ENCODE measurements at places on chromosomes 3 and 15.

DNA sequence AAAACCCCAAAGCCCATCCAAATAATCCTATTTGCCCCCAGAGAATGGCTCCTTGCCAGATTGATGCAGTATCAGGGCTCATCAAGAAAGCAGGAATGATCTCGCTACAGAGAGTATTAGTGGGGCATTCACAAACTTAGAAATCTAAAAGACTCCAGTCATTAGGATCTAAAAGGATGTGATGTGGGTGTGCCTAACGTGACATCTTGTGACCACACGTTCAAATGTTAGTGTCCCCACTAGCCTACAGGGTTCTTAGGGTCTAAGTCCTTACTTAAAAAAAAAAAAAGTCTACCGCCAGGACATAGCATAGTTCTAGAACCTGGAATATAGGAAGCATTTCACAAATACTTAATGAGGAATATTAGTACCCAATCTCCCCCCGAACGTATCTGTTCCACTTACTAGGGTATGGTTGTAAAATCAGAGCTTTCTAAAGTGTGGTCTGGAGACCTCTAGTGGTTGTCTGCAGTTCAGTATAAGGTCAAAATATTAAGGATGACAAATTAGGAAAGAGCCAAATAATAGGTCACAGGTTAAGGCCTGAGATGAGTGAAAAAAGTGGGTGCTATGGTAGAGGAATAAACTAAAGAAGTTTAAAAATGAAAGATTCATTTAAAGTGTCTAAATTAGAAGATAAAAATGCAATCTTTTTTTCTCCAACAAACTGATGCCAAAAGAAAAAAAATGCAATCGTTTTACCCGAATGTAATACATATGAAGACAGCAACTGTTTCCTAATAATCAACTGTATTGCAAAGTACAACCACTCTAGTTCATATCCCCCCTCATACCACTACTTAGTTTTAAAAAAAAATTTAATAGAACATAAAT is 4.2 kb upstream of the CHRM5 start:
- peak; percentile 56 for DNase-seq

DNA sequence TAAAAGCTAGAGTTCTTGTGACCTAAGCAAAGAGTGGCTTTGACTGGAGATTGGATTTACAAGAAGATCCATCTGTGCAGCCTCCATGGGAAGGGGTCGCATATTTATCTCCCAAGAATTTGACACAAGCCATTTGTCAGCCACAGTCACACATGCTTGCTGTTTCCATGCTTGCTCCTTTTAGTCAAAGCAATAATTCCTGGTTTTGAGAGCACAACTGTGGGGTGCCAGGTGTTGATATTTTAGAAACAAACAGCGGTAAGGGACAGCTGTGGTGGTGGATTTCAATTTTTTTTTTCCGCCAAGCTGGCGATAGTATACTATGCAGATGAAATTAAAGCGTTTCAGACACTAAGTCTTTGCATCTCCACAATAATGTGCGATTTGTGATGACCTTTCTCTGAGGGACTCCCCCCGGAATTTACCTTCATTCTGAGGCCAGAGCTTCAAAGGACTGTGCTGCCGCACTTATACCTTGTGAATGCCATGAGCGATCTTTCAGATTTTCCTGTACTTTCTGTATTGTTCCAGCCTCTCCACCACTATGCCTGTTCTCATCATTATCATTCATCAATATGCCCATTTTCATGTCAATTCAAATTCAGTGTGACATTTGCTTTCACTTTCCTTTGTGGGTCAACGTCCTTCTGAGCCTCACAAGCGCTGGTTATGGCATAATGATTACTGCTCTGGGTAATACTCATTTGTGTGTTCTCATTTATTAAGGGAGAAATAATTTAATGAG is 108.2 kb upstream of the KBTBD8 start:
- no peak for DNase-seq

- DNase-seq = no peak
Observed at GRCh38 chr3:13161771-13162535, 88.7 kb upstream of the IQSEC1 start.

- DNase-seq = peak; percentile 72
Observed at GRCh38 chr3:16072420-16073110, 101.9 kb upstream of the GALNT15 start.

DNA sequence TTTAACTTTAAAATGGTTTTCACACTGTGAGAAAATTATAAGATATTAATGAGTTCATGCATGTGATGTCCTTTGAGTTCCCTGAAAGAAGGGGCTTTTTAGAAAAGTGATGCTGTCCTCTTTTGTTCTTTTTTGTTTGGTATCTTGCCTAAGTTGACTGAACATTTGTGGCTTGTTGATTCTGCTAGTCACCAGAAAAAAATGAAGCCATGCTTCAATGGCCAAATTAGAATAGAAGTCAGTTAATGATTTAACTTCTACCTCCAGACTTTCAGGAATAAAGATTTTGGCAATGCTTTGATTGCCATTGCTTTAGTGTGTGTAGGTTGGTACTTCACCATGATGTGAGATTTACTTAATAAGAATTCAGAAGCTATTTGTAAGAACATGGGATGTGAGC is 260.6 kb upstream of the NECTIN3 start:
- DNase-seq = peak; percentile 30

DNA sequence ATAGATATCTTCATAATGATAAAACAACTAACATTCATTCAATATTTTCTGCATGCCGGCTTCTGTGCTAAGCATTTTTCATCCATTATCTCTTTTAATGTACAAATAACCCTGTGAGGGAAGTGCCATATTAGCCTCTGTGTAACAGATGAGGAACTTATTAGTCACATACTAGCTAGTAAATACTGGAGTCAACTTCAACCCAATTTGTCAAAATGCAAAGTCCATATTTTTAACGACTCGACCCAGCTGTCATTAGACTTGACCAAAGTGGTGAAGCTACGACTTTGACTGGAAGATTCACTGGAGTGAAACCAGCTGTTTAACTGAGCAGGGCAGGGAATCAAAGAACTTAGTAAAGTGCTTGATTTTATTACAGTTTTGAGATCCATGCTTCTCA is 41.6 kb downstream of the PARP15 start:
- peak; percentile 36 for DNase-seq

DNA sequence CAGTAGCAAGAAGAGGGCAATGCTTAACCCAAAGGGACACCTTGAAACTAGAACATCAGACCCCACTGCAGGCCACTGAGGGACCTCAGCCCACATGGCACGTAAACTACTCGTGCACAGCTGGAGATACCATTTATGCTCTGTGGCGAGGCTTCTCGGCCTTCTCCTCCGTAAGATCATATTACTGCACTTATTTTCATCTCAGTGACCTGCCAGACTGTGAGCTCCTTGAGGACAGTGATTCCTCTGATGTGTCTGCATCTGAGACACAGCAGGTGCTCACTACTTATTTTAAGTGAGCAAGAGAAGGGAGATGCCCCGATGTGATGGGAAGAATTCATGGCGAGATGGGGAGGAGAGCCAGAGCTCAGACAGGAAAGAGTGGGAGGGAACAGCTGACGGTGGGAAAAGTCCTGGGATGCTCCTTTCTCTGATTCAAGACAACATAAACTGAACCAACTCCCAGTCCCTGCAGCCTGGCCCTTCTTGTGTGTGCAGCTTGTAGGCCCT is 137.6 kb downstream of the RPLP1 start:
- no peak for DNase-seq

DNA sequence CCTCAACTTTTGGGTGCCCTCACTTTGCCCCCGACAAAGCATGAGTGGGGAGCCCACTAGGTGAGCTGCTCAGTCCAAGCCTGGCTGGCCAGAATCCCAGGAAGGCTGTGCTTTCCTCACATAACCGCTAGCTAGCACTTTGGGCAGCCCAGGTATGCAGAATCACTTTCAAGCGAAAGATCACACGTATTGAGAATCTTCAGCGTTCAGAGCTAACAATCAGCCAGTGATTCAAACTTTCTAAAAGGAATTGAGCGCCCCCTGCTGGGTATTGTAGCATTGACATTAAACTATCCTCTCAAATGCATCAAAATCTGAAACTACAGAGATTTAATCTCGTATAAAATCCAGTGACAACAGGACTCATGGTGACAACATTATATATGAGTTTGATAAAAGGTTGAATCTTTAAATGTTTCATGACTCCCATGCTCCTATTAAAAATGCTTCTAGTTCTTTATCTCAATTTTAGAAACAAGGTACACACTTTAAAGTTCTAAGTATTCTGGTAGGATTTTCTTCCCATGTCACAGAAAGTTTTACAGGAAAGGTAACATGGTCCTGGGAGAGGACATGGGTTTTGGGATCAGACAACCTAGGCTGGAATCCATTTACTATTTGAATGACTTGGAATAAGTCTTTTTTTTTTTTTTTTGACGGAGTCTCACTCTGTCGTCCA is 11.8 kb downstream of the ANAPC13 start:
- peak; percentile 79 for DNase-seq

DNA sequence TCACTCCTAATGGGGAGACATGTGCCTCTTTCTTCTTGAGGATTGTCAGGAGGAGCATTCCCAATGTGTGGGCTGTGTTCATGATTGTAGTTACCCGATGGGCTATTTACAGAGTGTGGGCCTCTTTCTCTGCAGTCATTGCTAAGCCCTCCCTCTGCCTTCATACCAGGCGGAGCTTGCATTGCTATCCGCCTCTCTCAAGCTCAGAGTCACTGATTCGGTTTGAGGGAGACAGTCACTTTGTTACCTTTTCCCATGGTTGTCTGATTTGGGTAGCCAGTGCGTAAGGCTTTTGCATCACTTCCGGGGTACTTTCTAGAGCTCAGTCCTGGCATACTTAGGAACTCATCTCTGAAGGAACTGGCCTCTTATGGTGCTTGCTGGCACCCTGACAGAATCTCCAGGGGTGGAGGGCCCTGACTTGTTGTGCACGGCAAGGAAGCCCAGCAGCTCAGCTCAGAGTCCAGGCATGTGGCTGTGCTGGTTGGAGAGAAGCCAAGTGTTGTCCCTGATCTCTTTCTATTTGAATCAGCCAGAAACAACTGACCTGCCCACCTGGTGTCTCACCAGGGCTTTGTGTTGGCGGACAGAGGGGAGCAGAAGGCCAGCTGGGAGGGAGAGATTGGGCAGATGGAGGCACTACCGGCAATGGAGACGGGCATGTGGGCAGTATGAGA is 79.8 kb downstream of the EPHB1 start:
- peak; percentile 24 for DNase-seq

DNA sequence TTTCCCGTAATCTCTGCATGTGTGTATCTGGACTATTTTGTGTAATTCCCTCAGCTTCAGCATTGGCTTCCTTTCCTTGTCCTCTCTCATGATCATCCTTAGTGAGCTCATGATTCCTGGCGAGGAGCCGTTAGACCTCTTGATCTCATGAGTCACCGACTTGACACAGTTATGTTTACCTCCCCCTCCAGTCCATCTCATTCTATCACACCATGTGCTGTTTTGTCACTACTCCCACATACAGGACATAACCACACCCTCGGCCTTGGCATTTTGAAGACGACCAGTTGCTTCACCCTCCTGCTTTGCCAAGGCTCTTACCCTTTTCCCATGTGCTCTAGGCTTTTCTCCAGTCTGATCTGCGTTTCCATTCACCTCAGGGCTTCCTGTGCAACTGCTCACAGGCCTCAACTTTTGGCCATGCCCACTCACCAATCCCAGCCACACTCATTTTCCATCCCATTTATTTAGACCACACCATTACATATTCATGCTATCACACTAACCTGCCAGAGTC is 41.5 kb downstream of the CP start:
- peak; percentile 100 for DNase-seq

DNA sequence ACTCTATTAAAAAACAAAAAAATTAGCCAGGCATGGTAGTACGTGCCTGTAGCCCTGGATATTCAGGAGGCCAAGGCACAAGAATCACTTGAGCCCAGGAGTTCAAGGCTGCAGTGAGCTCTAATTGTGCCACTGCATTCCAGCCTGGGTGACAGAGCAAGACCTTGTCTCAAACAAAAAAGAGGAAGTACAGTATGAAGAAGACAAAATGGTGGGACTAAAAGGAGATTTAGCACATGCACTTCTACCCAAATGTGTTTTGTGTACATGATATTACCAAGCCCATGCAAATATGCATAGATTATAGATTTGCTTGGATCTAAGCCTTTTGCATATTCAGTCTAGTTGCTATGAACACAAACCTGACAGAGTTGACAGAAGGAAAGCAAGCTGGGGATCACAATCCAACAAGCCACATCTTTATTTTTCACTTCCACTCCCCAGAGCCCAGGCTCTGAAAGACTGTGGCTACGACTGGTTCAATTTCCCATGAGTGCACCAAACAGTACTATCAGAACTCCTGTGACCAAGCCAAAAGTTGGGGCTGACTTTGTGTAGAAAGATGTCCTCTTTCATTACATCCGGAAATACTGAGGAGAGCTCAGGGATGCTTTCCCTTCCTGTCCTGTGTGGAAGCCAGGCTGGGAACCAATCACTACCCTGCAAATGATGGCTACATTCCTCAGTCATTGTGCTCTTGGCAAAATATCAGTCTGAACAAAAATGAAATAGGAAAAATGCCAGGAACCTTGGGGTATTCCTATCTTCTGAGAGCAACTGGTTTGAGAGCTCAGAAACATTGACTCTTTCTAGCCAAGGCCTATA is 49.4 kb downstream of the TGM4 start:
- DNase-seq = peak; percentile 42

- no peak for DNase-seq
Observed at GRCh38 chr15:67134067-67134838, 68.9 kb downstream of the SMAD3 start.

- DNase-seq = no peak
Observed at GRCh38 chr15:56739474-56739873, 6.2 kb upstream of the ZNF280D start.

- DNase-seq = peak; percentile 88
Observed at GRCh38 chr3:56323986-56324420, 144.3 kb downstream of the ERC2 start.

GRCh38 chr15:45703670-45704328 is 69.0 kb downstream of the SQOR start:
- no peak for DNase-seq

- peak; percentile 44 for DNase-seq
Observed at GRCh38 chr3:4413467-4413866, 53.6 kb downstream of the SUMF1 start.

DNA sequence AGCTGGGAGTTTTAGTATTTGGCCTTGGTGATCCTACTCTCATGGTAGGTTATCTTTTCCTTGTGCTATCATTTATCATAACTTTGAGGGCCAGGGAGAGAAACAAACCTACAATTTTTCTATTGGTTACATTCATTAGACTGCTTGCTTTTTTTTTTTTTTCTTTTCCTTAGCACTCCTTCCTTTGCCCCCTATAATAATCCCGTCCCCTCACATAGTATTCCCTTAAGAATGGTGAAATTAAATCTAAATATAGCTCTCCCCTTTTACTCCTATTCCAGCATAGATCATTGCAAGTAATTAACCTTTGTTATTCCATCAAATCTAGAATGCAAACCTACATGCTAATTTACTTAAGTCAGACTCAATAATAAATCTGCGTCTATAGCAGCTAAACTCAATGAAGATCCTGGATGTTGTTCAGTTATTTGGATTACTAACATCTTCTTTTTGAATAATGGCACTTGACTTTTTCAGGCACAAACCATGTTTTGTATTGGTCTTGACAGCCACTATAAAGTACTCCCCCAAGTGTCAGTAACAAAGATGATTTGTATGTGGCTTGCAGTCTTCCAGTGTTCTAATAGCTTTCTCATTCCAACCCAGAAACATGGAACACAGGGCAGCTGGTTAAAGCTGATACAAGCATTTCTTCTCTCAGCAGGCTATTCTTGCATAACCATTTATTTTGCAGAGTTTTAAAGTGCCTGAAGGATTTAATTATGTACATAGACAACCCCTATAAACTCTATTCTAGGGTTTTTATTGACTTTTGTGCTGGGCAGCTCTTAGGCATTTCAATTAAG is 420.6 kb downstream of the MECOM start:
- peak; percentile 36 for DNase-seq

Measured in fibroblast of lung (primary cell).